ENCODE measurements at places on chromosomes 3 and 15.

- no peak for DNase-seq
Observed at GRCh38 chr3:158110658-158111018, 749 bp downstream of the RSRC1 start.

GRCh38 chr3:197837282-197837681 lies 46.2 kb downstream of the LRCH3 start:
- DNase-seq, result no peak

GRCh38 chr3:39513791-39514369 lies 46.4 kb downstream of the MOBP start:
- no peak for DNase-seq

DNA sequence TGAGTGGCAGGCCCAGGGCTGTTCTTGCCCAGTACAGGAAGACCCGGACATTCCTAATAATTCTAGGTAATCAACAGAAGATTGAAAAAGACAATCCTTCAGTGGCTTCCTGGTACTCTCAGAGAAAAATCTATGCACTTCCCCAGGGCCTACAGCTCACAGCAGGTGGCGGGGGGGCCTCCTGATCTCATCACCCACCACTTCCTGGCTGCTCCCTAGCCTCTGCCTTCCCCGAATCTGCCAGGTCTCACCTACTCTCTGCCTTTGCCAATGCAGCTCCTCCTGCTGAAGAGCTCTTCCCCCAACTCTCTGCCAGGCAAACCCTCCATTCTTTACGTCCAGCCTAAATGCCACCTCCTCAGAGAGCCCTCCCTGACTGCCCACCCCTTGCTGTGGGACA lies 37.5 kb downstream of the EHD4 start:
- DNase-seq, result peak; percentile 49

DNA sequence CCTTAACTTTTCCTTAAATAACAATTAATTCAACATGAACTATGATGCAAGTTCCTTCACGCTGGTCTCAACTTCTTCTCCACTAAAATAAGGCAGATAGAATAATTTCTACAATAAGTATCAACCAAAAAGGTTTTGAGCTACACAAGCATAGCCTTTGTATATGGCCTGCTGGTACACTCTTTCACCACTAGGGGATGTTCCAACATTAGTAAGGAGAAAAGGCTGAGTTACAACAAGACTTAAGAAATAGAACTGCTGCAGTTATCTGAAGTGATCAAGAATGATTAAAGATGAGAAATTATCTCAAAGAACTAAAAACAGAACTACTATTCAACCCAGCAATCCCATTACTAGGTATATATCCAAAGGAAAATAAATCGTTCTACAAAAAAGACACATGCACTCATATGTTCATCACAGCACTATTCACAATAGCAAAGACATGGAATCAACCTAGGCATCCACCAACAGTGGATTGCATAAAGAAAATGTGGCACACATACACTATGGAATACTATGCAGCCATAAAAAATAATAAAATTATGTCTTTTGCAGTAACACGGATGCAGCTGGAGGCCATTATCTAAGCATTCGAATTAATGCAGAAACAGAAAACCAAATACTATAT lies 14.4 kb downstream of the ATP13A3 start:
- no peak for DNase-seq

DNA sequence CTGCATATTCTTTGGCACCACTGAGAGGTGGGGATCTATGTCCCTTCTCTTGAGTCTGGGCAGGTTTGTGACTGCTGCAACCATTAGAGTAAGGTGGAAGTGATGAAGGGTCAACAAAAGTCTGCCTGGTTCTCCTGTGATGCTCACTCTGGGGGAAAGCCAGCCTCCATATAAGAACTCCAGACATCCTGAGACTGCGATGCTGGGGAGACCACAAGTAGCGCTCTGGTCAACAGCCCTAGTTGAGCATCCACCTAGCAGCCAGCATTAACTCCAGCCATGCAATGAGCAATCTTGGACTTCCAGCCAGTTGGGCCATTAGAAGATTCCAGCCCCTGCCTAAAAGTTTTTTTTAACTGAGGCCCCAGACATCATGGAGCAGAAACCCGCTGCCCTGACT lies 62.8 kb downstream of the SCN11A start:
- no peak for DNase-seq

DNA sequence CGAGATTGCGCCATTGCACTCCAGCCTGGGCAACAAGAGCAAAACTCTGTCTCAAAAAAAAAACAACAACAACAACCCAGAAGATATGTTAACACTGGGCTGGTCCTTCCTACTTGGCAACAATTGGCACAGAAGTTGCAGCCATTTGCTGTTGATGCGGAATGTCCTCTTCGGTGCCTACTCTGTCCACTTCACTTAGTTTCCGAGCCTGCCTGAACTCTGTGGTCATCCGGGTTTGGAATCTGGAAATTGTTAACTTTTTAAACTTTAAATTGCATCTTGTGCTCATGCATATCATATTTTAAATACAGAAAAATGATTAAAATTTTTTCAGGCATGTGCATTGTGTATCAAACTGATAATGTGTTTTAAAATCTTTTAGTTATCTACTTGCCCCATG lies 81.5 kb downstream of the FNDC3B start:
- DNase-seq, result no peak

- DNase-seq, result no peak
Observed at GRCh38 chr3:39196671-39197356, 4.4 kb upstream of the XIRP1 start.

GRCh38 chr3:112048911-112049310 lies 14.4 kb downstream of the TMPRSS7 start:
- no peak for DNase-seq

DNA sequence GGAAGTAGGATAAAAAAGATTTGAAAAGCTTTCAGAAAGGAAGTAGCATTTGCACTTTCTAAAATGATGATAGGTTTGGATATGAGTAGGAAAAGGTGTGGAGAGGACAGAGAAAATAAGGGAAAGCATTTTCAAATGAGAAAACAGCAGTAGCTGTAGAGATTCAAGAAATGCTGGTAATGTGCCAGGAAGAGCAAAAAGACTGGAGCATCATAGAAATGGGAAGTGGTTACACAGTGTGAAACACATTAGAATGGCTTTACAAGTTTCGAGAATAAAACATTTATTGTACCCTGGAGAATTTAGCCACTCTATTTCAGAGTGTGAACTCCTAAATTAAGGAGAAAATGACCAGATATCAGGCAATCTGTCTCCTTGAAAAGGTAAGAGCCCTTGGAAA lies 108.3 kb upstream of the CHL1 start:
- DNase-seq, result no peak
